ENCODE measurements at places on chromosomes 16 and 17. TPM values are rescaled to one million over a fixed set of nuclear protein-coding genes. Genes with fewer than 3 reads are reported as not detected.

- no peak overlapping the region for H3K4me3 ChIP-seq
- peaks cover 54% of the 10 kb centered on the region for H3K27me3 ChIP-seq
- peak; percentile 65 for DNase-seq
- no peaks in the 10 kb centered on the region for H3K4me1 ChIP-seq
These were observed 432.7 kb upstream of the ASIC2 start for GRCh38 chr17:33725675-33726271.

- no peaks in the 10 kb centered on the region for H3K27me3 ChIP-seq
- H3K4me1 ChIP-seq, result no peaks in the 10 kb centered on the region
- no peak overlapping the region for H3K4me3 ChIP-seq
- DNase-seq, result no peak
- H3K36me3 ChIP-seq, result peaks cover 8% of the 10 kb centered on the region
These were observed 45.3 kb downstream of the C17orf58 start for GRCh38 chr17:67950945-67951344.

GRCh38 chr16:51151435-51151960 is 428 bp upstream of the SALL1 start:
- H3K4me3 ChIP-seq, result peak overlapping the region; percentile 68
- peak; percentile 84 for DNase-seq
- H3K27me3 ChIP-seq, result peaks cover 90% of the 10 kb centered on the region

DNA sequence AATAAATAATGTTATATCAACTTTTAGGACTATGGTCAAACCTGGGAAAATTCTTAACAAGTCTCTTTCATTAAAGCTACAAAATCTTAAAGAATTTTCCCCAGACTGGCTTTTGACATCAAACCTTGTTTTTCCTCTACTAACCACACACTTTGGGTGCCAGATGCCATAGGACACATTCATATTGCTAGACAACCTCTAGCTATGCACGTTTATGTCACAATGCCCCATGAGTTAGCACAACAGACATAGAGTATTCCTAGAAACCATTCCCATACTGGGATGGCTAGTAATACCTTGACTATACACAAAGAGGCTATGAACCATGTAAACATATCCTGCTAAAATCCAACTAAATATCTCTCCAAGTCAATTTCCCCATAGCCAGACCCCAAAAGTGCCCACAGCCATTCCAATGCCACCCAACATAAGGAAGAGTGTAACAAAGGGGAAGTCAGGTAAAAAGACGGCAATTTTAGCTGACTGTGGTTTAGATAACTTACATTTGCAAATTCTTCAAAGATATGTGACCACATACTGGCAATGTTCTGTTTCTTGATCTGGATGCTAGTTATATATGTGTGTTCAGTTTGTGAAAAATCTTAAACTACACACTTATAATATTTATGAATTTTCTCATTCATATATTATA is 23.4 kb downstream of the SMURF2 start:
- no peaks in the 10 kb centered on the region for H3K4me1 ChIP-seq
- H3K4me3 ChIP-seq, result no peak overlapping the region
- no peaks in the 10 kb centered on the region for H3K36me3 ChIP-seq
- DNase-seq, result no peak
- no peak overlapping the region for H3K27ac ChIP-seq
- no peaks in the 10 kb centered on the region for H3K27me3 ChIP-seq

DNA sequence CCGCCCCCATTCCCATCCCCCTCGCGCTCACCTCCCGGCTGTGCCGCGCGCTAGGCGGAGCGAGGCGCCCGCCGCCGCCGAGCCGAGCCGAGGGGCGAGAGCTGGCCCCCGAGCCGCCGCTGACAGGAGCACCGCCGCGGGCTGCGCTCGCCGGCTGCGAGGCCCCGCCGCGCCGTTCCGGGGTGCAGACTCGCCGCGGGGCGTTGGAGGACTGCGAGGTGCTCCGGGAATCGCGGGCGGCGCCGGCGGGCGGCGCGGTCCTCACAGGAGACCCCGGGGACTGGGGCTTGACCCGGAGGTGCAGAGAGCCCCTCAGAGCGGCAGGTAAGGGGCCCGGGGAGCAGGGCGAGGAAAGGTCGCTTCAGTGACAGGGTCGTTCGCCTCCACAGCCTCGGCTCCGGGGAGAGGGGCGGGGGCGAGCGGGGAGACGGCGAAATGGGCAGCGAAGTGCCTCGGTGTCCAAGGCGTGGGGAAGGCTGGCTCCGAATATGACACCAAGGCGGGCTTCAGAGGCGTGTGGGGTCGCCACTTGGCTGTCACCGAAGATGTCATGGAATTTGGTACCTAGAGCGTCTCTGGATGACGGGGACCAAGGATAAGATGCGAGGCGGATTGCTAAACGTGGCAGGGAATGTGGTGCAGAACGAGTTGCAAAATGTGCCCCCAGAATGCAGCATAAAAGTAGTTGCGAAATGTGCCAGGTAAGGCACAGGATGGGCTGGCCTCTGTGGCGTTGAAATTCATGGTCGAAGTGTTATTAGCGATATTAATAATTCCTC is 580 bp downstream of the TANC2 start:
- peak overlapping the region; percentile 89 for H3K4me3 ChIP-seq
- peaks cover 6% of the 10 kb centered on the region for H3K4me1 ChIP-seq

DNA sequence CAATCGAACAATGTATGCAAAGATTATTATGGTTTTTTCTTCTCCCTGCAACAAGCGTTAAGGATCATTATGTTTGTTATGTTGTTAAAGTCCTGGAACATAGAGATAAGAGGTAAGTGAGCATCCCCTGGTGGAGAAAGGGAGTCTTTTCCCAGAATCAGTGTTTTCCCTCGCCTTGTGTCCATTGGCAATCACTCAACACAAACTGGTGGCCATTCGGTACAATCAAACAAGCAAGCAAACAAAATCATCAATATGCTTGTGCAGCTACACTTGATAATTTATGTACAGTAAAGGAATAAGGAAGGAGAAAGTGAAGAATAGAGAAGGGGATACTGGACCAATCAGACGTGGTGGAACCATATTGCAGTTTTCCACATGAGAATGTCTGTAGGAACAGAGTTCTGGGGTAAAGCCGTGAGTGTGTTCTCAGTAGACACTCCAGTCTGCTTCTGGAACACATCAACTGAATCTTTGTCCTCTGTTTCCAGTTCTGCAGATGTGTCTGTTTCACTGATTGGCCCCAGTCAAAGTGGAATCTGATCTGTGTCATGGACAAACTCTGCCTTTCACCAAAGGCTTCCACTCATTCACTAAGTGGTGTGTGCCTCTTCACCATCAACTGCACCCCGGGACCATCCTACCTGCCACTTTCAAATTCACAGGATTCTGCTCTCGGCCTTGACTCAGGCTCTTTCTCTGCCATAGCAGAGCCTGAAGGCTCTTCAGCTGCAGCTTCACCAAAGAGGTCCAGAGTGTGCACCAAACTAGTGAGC is 169.5 kb downstream of the AHSP start:
- H3K27me3 ChIP-seq, result no peaks in the 10 kb centered on the region
- H3K4me3 ChIP-seq, result no peak overlapping the region
- H3K4me1 ChIP-seq, result peaks cover 7% of the 10 kb centered on the region
- peak; percentile 48 for DNase-seq
- no peak overlapping the region for H3K27ac ChIP-seq
- H3K36me3 ChIP-seq, result no peaks in the 10 kb centered on the region

GRCh38 chr17:34254146-34254545 is 939 bp upstream of the CCL2 start:
- no peaks in the 10 kb centered on the region for H3K27me3 ChIP-seq
- H3K27ac ChIP-seq, result peak overlapping the region; percentile 88
- no peak overlapping the region for H3K4me3 ChIP-seq
- peaks cover 47% of the 10 kb centered on the region for H3K4me1 ChIP-seq
- no peak for DNase-seq
- H3K36me3 ChIP-seq, result no peaks in the 10 kb centered on the region

DNA sequence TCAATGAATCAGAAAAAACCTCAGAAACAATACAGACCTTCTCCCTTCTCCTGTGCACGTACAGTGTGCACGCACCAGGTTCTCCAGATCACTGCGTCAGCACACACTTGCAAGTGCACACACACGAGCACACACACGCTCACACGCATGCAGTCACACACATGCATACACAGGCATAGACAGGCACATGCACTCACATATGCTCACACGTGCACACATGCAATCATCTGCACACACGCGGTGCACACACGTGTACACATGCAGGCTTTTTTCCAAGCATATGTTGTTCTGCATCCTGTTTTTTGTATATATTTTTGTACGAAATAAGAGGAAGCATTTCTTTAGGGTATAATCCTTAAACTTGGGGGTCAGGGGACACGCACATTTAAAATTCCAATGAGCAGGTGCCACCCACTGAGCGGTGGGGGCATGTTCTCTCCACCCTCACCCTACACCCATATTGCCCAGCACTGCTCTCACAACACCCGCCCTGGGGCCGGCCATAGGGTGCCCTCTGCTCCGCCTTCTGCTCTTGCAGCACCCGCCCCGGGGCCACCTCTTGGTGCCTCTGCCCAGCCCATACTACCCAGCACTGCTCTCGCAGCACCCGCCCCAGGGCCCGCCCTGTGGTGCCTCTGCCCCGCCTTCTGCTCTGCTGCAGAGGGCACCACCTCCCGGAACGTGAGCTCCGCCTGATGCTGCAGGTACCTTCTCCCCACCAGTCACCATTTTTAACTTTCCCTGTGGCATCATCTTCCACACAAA is 20.9 kb downstream of the KLHDC4 start:
- H3K36me3 ChIP-seq, result no peaks in the 10 kb centered on the region
- H3K27me3 ChIP-seq, result no peaks in the 10 kb centered on the region
- H3K27ac ChIP-seq, result no peak overlapping the region

GRCh38 chr17:56176091-56176490 is 22.8 kb downstream of the ANKFN1 start:
- peak overlapping the region; percentile 77 for H3K27ac ChIP-seq
- peak; percentile 25 for DNase-seq
- H3K36me3 ChIP-seq, result no peaks in the 10 kb centered on the region

- DNase-seq, result peak; percentile 61
- peak overlapping the region; percentile 31 for H3K27ac ChIP-seq
- H3K4me3 ChIP-seq, result no peak overlapping the region
- H3K27me3 ChIP-seq, result no peaks in the 10 kb centered on the region
These were observed 14.4 kb upstream of the DOK4 start for GRCh38 chr16:57500578-57501111.

DNA sequence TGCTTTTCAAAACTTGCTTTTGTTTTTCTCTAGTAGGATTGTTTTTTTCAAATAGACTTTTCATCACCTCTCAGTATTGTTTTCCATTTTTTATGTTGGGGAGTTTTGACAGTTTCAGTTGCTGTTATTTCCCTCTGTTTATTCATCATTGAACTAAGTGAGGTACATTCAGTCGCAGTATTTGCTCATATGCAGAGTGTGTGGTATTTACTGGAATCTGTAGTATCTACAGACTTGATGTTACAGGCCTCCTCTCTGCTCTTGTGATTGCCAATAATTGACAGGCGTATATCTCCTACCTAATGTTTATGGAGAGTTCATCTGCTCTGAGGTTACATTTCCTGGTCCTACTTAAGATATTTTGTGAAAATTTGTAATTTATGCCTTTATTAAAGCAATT is 49.6 kb downstream of the COX10 start:
- no peaks in the 10 kb centered on the region for H3K27me3 ChIP-seq
- H3K27ac ChIP-seq, result no peak overlapping the region
- H3K4me3 ChIP-seq, result no peak overlapping the region
- no peaks in the 10 kb centered on the region for H3K36me3 ChIP-seq
- no peak for DNase-seq

Gene EXOC3L1
- 3.3 TPM for total RNA-seq

Gene TNFRSF13B
- total RNA-seq, result not detected

Gene ZNF469
- total RNA-seq, result 1.0 TPM

Gene VAMP2
- 8.5 TPM for total RNA-seq

Gene KRTAP4-4
- total RNA-seq, result not detected

Gene TMEM238L
- total RNA-seq, result 1.0 TPM

Gene RAB11FIP4
- total RNA-seq, result 36.7 TPM

Gene RHBDL1
- total RNA-seq, result 2.3 TPM

Gene WFDC1
- total RNA-seq, result 14.0 TPM

Gene KRT33B
- not detected for total RNA-seq

Data from hepatocyte (in vitro differentiated cells).